ENCODE measurements at places on chromosomes 12 and 14. TPM values are rescaled to one million over a fixed set of nuclear protein-coding genes. Genes with fewer than 3 reads are reported as not detected.

RFLNA gene
- not detected for total RNA-seq

SYT1 gene
- not detected for total RNA-seq

GPR65 gene
- total RNA-seq, result 17.3 TPM

SPTB gene
- 0.31 TPM for total RNA-seq

SERPINA1 gene
- 1.1 TPM for total RNA-seq

TAS2R31 gene
- total RNA-seq, result 0.58 TPM

CD69 gene
- 143 TPM for total RNA-seq

GALNT9 gene
- not detected for total RNA-seq

GARIN6 gene
- not detected for total RNA-seq

LBHD2 gene
- not detected for total RNA-seq

KCNC2 gene
- total RNA-seq, result not detected

DNAAF2 gene
- total RNA-seq, result 15.6 TPM

LRRC43 gene
- 0.23 TPM for total RNA-seq

PAPLN gene
- 0.36 TPM for total RNA-seq

C3AR1 gene
- total RNA-seq, result 2.7 TPM

CNTN1 gene
- not detected for total RNA-seq

CAND1 gene
- total RNA-seq, result 234 TPM

G2E3 gene
- 22.6 TPM for total RNA-seq

FIGNL2 gene
- total RNA-seq, result 0.40 TPM

TAMALIN gene
- total RNA-seq, result 11.3 TPM

HOXC11 gene
- total RNA-seq, result not detected

SMIM41 gene
- not detected for total RNA-seq

NOPCHAP1 gene
- total RNA-seq, result 42.1 TPM

ACADS gene
- 13.4 TPM for total RNA-seq

RAB15 gene
- 3.4 TPM for total RNA-seq

ISCA2 gene
- total RNA-seq, result 31.0 TPM

CLEC2A gene
- not detected for total RNA-seq

GZMH gene
- total RNA-seq, result 48.1 TPM

SERPINA5 gene
- total RNA-seq, result not detected

TSHR gene
- total RNA-seq, result not detected

SLC25A47 gene
- total RNA-seq, result not detected
